Stimulated activated CD4-positive, alpha-beta T cell treated with anti-CD3 and anti-CD28 coated beads, Interleukin-15, amount 100 ng/mL, for 24 hours (primary cell): ENCODE measurements at places on chromosomes 13 and 19.
A peak's percentile ranks its signal among the peaks of the same experiment; 100 is the strongest.

- DNase-seq: no peak
Observed at GRCh38 chr13:51874651-51875050, 12.9 kb downstream of the CCDC70 start.

DNA sequence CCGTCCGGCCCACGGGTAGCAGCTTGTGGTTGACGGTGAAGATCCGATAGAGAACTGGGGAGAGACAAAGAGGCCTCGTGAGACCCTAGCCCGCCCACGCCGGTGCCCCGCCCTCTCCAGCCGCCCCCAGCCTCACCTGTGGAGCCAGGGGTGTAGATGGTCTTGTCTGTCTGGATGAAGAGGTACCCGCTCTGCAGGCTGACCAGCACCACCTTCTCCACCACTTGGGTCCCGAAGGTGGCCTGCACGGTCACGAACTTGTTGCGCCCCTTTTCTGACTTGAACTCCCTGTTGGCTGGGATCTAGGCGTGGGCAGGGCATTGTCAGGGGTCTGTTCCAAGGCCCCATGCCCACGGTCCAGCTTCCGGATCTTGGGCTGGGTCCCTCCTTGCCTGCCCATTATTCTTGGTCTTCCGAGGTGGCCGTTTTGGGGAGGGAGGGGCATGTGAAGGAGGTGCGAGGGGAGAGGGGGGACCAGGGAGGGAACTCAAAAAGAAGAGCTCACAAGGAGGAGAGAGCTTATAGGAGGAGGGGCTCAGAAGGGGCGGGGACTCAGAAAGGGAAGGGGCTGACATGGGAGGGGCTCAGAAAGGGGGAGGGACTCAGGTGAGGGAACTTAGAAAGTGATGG lies 2.2 kb downstream of the C3 start:
- DNase-seq: no peak

- DNase-seq: no peak
Observed at GRCh38 chr19:1389033-1389940, 5.6 kb downstream of the NDUFS7 start.

GRCh38 chr13:28573595-28574373 lies 78.9 kb upstream of the FLT1 start:
- DNase-seq: no peak

DNA sequence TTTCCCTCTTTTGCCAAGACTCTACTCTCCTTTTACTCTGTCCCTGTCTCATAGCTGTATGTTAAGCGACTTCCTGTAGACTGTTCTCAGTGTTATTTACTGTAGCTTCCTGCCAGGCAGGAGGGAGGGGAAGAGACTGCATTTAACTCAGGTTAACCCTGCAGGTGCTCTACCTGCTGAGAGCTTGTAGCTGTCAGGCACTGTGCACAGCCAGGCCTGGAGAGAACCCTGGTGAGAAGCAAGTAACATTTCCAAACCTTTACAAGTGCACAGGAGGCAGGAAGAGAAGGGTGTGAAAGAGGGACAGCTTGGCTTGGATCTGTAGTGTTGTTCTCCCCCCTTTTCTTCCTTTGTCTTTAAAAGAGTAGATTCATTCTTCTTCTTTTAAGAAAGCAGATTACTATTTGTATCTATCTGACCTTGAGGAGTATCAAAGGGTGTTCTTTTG lies 167.1 kb downstream of the LMO7 start:
- no peak for DNase-seq

- no peak for DNase-seq
Observed at GRCh38 chr13:43648733-43649132, 138.0 kb downstream of the ENOX1 start.

GRCh38 chr13:108742701-108743451 lies 113.5 kb downstream of the MYO16 start:
- no peak for DNase-seq

DNA sequence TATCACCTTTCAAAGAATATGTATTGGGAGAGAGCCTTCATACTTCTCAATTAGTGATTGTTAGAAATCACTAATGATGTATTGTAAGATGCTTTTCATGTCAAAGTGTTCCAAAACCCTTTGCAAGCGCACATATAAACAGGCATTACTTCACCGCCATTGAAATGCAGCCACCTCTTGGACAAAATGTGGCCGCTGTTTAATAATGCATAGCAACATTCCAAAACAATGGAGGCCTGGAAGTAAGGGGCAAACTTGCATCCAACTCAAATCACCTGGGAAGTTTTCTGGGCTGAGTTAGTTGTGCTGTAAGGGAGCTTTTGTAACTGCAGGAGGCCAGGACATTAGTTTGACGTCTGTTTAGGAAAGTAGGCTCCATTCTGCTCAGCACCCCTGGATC lies 438.1 kb downstream of the FGF9 start:
- no peak for DNase-seq

DNA sequence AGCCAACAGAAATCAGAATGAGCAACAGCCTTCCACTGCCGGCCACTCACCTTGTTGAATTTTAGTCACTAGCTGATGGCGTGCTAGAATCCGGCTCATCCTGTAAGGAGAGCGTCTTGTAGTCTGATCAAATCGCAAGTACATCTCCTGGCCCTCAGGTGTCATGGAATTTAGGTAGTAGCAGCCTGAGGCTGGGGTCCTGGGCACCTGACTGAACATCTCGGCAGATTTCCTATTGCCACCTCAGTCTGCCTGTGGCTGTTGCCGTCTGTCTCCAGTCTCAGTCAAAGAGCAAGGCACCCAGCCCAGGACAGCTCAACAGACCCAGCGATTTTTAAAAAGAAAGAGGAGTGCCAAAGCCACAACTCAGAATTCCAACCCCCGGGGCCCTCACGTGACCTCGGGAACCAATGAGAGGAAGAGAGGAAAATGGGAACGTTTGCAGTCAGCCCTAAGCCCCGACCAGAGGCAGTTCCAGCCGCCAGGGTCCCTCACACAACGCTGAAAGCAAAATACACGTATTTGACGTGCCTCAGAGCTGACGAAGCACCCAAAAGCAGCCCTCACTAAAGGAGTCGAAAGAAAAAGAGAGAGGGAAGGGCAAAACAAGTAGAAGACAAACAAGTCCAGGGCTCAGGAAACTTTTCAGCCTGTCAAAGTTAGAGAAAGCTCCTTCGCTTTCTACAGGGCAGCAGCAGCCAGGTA lies at the start of gene STARD13:
TSS of gene STARD13 (minus strand) at position 336 of the 705 bp plus-strand sequence. CDS start at position 219, 117 bp downstream.
- peak; percentile 30 for DNase-seq

GRCh38 chr13:54387625-54388024 lies 1359.0 kb downstream of the OLFM4 start:
- no peak for DNase-seq

DNA sequence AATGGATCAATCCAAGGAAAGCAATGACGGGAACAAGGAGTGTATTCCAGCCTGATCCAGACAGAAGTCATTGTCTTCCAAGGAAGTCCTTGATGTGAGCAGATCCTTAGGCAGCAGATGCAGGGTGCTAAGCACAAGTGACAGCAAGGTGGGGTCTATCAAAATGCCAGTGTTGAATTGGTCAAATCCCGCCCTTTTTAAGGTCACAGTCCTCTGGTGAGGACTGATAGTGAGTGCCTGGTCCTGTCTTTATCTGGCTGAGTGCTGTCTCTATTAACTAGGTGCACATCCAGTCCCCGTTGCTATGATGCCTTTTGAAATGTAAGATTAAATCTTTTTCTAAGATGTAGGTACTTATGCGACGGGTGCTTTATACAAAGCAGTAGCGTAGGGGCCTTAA lies 1.3 kb upstream of the LAMP1 start:
- DNase-seq: no peak

DNA sequence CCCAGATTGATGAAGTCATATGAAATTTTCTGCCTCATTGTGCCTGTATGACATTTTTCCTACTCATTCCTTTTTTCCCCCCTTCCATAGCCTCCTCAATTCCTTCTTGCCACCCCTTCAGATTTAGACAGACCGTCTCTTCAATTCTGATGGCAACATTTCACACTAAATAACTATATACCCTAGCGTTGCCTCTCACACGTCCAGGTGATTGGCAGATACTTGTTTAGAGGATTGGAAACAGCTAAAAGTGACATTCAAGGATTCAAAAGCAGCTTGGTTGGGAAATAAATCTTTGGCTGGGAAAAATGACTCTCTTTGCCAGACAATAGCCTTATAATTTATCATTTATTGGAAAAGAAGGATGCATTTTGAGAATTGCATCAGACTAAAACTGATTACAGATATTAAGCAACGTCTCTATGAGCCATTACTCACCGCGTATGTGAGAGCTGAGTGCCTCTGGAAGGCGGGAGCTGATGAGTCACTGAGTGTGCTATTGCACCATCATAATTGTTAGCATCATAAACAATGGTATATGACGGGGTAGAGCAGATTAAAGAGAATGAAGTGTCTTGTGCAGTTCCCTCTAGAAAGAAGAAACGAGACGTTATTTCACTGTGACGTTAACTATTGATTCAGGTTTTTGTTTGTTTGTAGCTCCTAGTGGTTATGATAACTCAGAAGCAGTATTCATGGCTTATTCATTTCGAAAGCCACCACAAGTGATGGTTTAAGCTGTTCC lies 61.1 kb upstream of the FAM216B start:
- peak; percentile 16 for DNase-seq
